ENCODE measurements at places on chromosomes 1 and 21.

DNA sequence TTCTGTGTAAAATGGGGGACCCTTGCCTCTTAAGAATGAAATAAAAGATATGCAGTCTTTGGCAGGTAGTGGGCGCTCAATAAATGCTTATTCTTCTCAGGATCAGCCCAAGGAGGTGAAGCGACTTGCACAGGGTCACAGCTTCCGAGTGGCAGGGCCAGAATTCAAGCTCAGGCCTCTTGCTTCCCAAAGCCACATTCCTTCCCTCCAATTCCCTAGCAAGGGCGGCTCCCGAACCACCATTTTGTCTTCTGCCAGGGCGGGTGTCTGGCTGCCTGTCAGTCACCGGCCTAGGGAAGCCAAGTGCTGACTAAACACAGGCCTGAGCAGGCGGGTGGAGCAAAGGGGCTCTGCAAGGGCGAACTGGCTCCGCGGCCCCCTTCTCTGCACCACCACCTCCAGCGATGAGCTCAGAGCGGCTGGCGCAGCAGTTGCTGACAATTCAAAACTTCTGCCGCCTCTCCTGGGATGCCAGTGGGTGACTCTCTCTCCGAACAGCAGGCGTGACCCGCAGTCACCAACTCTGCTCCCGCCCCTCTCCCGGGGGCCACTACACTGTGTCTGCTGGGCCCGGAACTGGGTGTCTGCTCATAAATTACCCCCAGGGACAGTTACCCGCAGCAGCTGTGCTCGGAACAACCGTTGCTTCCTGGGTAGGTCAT, 10.8 kb downstream of the GPR3 start:
- no peak for DNase-seq

GRCh38 chr1:182203191-182203875, 141.8 kb upstream of the ZNF648 start:
- DNase-seq: no peak

DNA sequence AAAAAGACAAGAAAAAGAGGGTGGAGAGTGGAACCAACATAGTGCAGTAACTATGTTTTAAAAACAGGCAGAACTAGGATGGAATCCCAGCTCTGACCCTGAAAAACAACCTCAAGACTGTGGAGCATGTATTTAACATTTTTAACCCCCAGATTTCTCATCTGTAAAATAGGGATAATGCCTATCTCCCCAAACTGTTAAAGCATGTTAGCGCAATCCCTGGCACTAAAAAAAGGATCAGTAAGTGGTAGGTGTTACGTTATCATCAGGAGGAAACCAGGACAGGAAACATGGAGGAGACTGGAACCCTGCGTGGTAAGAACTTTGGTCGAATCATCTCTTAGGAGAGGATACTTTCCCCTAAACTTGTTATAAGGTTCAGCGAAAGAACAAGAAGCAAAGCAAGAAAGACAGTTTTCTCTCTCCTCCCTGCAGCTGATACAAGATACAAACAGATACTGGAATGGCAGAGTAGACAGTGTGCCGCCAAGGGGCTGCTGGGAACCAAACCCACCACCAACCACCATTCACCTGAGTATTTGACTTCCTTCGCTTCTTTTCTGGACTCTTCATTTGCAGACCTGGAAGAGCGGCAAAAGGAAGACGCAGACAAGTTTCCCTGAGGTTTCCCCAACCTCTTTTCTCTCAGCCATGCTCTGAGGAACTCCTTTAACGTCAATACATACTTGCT, 991 bp downstream of the PYGO2 start:
- no peak for DNase-seq

GRCh38 chr1:110309139-110309538, 30.0 kb upstream of the RBM15 start:
- DNase-seq: no peak

- DNase-seq: no peak
Measured at GRCh38 chr21:45631540-45631939, 12.0 kb upstream of the PCBP3 start.

DNA sequence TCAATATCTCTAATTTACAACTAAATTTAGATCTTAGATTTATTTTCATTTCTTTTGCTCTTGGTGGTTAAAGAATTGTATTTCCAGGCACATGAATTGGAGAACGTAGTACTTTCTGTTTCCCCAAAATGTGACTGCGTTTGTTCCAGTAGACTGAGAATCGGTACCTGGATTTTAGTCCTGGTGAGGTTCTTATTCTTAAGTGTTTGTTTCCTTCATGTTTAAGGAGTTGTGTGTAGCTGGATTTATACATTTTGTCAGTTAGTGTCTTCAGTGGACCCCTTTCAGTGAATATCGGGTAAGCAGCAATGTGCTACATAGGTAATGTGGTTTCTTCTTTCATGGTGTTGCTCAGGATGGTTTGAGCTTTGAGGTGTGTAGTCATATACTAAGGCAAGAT, 6.8 kb downstream of the MIER1 start:
- DNase-seq: no peak

- no peak for DNase-seq
Measured at GRCh38 chr1:1259951-1260600, 13.6 kb upstream of the C1QTNF12 start.

- no peak for DNase-seq
Measured at GRCh38 chr21:42722808-42723473, 69.5 kb downstream of the PDE9A start.

DNA sequence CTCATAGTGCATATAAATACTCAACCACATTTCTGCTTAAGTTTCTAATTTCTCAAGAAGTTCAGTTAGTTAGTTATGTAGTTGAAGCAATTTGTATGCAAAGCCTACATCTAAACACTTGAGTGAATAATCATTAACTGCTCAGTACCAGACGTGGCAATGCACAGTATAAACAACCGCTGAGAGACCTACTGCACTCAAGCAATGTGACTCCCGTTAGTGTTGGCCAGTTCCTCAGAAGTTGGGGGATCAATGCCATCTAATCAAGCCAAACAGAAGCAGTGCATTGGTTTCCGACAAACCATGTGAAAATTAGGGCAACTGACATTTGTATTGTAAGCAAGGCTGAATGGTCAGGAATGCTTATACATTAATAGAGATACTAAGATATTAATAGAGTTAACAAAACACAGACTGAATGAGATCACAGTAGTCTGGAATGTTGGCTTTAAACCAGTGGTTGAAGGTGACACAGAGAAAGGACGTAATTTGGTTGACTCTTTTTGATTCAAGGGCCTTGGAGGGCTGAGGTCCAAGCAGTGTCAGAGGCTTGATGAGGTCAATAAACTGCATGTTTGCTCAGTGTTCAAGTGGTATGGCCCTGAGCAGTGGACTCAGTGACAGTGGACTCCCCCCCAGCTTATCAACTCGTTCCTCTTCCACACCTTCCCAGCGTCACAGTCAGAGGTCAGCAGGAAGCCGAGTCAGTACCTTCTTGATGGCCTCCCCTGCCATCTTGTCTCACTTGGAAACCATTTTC, 255.5 kb downstream of the CTH start:
- no peak for DNase-seq

DNA sequence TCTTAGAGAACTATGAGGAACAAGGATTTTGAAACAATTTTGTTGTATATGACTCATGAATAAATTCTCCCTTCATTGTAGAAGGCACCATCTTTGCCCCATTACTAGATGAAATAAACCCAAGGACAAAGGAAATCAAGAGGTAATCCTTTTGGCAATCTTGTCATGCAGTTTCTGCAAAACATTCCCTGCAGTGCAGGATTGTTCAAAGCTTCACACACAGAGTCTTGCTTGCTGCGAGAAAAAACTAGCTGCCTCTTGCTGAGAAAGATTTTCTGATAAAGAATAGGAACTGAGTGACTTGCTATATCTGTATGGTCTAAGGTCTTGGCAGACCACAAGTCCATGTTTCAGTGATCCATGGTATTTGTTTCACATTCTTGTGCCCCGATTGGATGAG, 657.4 kb upstream of the ADGRL4 start:
- DNase-seq: no peak

Data from H54 (cell line).